ENCODE measurements at places on chromosomes 5 and 9.
A peak's percentile ranks its signal among the peaks of the same experiment; 100 is the strongest.

- no peak for DNase-seq
These were observed 25.2 kb downstream of the CYFIP2 start for GRCh38 chr5:157290981-157291711.

- no peak for DNase-seq
These were observed 130.6 kb downstream of the CACNA1B start for GRCh38 chr9:138007918-138008841.

- DNase-seq = peak; percentile 79
These were observed 67.0 kb upstream of the DPYSL3 start for GRCh38 chr5:147576646-147577535.

DNA sequence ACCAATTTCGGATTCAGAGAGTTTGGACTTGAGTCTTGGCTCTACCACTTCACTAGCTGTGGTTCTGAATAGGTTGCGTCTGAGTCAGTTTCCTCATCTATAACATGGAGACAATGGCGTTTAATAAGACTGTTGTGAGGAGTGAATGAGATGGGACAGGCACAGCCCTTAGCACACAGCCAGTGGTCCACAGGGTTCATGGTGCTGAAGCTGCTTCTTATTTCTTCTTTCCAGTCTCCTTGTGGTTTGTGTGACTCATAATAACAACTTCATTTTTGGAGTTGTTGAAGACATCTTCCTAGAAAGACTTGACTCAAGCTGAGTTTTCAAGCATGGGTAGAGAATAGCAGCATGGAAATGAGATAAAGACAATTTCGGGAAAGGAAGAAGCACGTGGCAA lies 172.6 kb upstream of the PPP2R2B start:
- DNase-seq = no peak

DNA sequence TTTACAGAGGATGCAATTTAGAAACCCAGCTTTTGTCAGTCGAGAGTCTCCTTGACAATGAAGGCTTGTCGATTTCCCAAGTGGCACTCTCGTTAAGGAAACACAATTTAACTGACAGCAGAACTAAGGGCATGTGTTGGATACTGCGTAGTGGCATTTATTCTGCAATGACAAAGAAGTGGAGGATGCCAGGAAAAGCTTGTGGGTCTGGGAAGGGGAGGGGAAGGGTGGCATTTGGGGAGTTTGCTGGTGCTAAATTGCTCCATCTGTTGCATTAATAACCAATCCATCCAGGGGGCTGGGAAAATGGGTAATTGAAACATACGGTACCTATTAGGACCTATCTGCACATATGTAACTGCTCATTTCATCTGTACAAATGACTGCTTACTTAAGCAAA lies 190.6 kb downstream of the NSG2 start:
- no peak for DNase-seq

GRCh38 chr5:149724130-149724840 lies 5.8 kb upstream of the PPARGC1B start:
- no peak for DNase-seq

DNA sequence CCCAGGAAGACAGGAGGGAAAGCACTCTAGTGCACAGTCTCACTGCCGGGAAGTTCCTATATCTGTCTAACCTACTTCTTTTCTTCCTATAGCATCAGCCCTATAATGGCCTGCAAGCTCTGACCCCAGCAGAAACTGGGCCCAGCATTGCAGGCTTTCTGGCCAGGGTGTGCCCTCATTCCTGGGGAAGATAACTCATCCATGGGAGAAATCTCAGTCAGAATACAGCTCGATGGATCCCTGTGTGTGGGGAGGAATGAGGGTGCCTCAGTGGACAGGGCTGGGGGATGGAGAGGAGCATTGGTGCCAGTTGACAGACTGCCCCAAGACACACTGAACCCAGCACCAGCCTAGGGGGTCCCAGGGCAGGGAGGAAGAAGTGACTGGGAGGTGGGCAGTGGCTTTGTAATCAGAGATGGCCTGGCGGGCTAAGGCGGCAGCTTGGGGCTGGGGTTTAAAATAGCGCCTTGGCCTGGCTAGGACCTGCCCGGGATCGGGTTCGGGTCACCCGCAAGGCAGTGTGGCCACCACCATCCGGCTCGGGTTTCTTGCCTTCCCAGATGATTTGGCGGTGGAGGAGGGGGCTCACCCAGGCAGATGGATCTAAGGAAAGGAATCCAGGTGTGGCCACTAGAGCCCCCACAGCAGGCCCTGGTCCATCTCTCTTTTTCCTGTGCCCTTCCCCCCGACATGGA lies 7.6 kb upstream of the CXXC5 start:
- no peak for DNase-seq

DNA sequence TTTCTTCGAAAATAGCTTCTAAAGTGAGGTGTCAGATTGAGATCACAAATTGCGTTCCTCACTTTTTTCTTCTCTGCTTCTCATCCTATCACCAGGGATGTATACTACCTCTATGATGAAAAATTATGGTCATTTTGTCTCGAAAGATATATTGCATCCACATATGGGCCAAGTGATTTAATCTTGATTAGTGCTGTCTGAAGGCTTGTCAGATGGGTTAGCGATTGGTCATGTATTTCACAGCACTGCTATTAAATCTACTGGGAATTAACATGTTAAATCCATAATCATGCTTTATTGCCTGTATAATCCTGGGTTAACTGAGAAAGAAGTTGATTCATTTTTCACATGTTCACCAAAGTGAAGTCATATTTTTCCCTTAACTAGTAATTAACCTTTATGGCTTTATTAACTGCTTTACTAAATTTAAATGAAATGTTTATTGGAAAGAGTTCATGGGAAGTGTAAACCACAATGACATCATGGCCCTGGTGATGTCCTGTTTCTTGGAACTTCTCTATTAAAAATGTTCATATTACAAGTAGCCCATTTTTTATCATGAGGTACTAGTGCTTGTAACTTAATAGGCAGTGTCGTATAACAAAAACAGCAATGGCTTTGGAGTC lies 193.3 kb downstream of the SMC2 start:
- DNase-seq = no peak

DNA sequence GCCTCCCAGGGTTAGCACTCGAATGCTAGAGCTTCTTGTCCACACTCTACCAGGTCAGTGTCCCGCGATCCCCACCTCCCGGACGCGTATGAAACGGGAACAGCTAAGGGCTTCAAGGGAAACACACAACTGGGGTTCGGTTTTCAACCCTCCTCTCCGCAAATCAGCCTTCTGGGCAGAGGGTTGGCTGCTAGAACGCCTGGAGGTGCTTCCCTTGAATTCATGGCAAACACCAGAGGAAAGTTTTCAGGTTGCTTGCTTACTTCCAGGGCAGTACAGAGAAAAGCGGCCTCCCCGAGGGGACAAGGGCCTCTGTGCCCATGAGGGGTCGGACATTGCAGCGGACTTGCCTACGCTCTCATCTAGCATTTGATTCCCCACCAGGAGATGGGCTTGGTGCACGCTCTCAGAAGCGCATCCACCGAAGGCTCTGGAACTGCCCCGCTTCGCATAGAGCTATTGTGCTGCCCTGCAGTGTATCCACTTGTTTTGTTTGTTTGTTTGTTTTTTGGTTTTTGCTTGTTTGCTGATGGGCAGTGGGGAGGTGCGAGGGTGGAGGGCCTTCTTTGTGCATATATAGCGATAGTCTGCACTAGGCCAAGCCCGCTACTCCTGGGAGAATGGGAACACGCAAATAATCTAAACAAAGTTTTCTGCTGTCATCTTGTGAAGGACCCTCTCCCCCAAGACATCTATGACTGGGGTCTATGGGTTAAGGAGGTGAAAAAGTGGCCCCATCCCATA lies 1.3 kb upstream of the DMRT3 start:
- DNase-seq = no peak

- no peak for DNase-seq
These were observed 176.0 kb downstream of the DAB2IP start for GRCh38 chr9:121827251-121827967.

- no peak for DNase-seq
These were observed 177.4 kb downstream of the NTRK2 start for GRCh38 chr9:84846906-84847305.

DNA sequence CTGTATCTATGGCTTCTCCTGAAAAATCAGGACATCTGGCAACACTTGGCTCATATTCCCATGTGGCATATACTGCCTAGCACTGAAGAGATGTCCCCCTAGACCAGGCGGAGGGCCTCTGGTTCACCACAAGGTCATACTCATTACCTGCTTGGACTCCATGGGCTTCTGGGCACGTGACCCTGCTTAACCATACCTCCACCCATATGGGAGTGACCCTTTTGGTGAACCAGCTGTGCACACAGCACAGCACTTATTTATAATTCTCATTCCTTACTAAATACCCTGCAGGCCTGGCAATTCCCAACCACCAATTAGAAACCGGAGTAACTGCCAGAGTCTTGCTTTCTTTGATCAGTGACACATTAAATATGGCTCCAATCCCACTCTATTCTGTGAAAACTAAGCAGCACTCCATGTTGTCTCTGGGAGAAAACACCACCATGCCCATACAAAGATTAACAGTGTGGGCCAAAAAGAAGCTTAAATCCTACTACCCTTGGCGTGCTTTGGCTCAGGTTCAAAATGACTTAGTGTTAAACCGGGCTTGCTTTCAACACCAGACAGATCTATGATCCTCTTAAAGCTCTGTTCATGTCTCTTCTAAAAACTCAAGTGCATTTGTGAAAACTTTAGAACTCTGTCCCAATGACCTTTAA lies 57.7 kb downstream of the MTMR12 start:
- peak; percentile 34 for DNase-seq

GRCh38 chr9:100674419-100675122 lies 96.7 kb downstream of the CAVIN4 start:
- DNase-seq = peak; percentile 43

GRCh38 chr5:105283134-105283533 lies 1720.5 kb upstream of the NUDT12 start:
- DNase-seq = no peak

DNA sequence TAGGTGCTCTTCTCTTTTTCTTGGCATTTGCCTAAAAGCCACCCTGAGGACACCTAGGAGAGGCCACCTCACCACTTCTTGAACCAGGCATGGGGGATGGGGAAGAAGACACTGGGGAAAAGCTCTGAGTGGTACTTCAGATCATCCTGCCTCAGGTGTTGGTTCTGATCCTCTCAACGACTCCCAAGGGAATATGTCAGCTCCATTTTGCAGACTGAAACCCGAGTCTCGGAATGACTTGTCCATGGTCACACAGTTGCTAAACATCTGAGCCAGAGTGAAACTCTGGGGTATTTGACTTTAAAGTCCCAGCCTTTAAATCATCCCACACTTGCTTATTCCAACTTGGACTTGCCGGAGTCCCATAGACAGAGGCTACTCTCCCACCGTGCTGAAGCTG lies 120.6 kb upstream of the GABRP start:
- no peak for DNase-seq

DNA sequence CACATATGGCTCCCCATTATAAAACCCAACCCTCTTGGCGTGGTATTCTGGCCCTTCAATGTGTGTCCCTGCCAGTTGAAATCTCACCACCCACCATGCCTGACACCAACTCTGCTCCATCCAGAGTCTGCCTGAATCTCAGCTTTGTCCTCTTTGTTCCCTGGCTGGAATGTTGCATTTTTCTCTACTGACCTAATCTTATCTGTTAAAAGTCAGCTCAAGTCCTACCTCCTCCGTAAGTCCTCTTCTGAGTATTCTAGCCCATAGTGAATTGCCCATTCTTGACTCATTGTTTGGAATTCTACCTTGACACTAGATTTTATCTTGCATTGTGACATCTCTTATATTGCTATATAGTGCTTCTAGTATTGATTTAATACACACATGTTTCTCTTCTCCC lies 207.1 kb upstream of the VLDLR start:
- DNase-seq = no peak

- peak; percentile 68 for DNase-seq
These were observed 93.2 kb downstream of the MYO10 start for GRCh38 chr5:16842896-16843295.

DNA sequence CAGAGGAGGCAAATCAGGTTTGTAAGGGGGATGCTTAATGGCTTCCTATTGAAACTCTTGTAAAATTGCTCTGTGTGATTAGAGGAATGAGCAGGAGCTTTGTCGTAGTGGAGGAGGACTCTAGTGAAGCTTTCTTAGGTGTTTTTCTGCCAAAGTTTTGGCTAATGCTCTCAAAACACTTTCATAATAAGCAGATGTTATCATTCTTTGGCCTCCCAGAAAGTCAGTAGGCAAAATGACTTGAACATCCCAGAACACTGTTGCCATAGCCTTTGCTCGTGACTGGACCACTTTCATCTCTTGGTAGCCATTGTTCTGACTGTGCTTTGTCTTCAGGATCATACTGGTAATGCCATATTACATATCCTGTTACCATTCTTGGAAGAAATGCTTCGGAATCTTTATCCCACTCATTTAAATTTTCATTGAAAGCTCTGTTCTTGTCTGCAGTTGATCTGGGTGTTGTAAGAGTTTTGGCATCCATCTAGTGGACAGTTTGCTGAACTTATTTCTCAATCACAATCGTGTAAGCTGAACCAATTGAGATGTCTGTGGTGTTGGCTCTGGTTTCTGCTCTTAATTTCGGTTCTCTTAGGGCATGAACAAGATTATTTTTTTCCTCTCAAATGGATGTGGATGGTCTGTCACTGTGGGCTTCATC lies 187.6 kb downstream of the COMMD10 start:
- DNase-seq = no peak

GRCh38 chr9:70534061-70534460 lies 119.6 kb upstream of the KLF9 start:
- DNase-seq = no peak

DNA sequence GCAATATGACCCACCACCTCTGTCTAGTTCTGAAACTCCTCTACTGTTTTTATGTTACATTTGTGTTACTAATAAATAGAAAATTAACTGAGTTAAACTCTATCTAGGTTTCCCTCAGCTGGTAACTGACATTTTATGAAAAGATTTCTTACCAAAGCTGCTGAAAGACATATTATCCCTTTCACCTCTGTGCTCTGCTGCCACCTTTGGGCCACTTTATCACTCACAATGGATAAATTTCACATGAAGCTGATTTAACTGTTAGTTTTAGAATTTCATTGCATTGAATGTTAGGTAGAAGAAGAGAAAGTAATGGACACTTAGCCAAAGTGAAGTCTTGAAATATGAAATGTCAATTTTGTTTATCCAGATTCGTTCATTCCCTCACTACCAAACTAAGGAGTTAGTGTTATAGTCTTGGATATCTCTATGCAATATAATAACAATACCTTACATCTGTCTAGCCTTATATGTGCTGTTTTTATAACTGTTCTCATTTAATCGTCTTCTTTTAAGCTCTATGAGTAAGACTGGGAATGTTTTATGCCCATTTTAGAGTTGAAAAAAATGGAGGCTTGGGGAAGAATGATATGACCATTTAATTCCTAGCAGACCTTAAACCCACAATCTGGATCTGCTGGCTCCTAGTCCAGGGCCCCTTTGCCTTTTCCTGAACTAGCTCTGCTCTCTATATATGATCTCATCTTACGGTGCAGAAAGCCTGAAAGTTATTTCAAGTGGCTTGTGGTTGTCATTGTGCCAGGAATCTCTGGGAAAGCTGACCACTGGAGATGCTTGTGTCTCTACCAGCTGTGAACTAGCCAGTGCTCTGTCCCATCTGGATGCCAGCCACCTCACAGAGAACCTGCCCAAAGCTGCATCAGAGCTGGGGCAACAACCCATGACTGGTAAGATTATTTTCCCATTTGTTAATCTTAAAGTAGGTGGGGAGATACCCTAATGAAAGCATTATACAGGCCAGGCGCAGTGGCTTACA lies 97.1 kb downstream of the GOLPH3 start:
- DNase-seq = peak; percentile 62

Measured in right hindlimb (tissue), 1 donor.